ENCODE measurements at places on chromosomes 1 and 21. TPM values are rescaled to one million over a fixed set of nuclear protein-coding genes. Genes with fewer than 3 reads are reported as not detected.

Gene GORAB
- total RNA-seq = 27.6 TPM

- peak overlapping the region; percentile 87 for H3K27ac ChIP-seq
- no peak for DNase-seq
- peaks cover 15% of the 10 kb centered on the region for H3K4me1 ChIP-seq
- H3K4me3 ChIP-seq = peak overlapping the region; percentile 45
Observed at GRCh38 chr1:230868736-230869385, 540 bp upstream of the C1orf198 start.

- DNase-seq = no peak
- peaks cover 16% of the 10 kb centered on the region for H3K4me1 ChIP-seq
- no peak overlapping the region for H3K4me3 ChIP-seq
- no peaks in the 10 kb centered on the region for H3K36me3 ChIP-seq
- no peak overlapping the region for H3K27ac ChIP-seq
Observed at GRCh38 chr1:220966473-220966872, 87.2 kb downstream of the HLX start.

DNA sequence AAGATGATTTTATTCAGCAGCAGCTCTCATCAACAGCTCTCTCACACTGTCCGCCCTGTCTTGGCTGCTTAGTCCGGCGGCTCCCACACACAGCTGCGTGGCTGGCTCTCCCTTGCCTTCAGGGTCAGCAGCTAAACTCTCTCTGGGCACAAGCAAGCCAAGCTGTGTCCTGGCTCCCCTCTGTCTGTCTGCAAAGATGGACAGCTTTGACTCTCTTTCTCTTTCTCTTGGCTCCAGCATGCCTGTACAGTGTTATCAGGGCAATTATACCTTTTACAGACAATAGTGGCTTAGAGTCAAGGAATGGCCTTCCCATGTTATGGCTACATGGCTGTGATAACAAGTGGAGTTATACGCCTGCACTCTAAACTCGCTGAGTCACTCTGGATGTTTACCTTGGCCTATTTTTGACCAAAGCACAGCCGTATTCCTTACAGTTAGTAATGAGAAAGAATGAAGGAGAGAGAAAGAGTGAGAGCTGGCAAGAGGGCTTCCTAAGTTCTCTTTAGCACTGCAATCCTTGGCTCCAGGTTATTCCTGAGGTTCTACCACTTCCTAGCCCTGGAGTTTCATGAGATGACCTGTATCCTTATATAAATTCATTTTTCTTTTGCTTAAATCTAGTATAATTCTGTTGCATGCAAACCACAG lies 59.9 kb upstream of the ZSWIM5 start:
- peak overlapping the region; percentile 71 for H3K27ac ChIP-seq
- DNase-seq = peak; percentile 86
- H3K4me3 ChIP-seq = no peak overlapping the region
- H3K4me1 ChIP-seq = peaks cover 7% of the 10 kb centered on the region
- no peaks in the 10 kb centered on the region for H3K36me3 ChIP-seq

GRCh38 chr1:119878171-119878570 lies 18.1 kb downstream of the ADAM30 start:
- H3K27ac ChIP-seq = no peak overlapping the region
- no peaks in the 10 kb centered on the region for H3K27me3 ChIP-seq
- H3K4me1 ChIP-seq = no peaks in the 10 kb centered on the region
- DNase-seq = no peak
- H3K36me3 ChIP-seq = no peaks in the 10 kb centered on the region
- no peak overlapping the region for H3K4me3 ChIP-seq

Gene PLA2G2E
- not detected for total RNA-seq

Gene DENND2D
- total RNA-seq = 15.7 TPM

DNA sequence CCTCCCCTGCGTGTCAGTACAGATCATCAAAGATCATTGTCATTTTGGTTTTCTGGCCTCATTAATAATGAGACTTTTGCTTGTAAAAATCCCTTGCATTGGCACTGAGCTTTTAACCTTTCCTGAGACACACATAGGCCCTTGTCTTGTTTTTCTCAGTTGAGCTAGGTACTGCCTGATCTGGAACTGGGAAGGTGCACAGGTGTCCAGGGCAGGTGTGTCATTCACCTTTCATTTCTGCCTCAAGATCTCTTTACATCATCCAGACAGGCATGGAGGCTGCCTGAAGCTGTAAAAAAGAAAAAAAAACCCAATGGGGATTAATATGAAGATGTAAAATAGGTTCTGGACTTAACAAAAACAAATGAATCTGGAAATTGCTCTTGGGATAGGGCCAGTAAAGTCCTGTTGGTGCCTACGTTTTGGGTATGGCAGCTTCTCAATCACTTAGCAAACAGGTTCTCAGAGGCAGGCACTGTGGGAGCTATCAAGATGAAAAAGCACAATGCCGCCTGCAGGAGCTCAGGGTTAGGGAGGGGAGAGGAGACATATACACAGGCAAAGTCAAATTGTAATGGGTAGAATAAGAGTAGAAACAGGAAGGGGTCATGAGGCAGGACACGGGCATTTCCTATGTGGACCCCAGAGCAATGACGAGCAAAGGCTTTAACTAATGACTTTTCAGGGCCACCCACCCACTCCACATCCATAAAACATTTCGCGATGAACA lies 1.0 kb upstream of the KCNC4 start:
- peaks cover 2% of the 10 kb centered on the region for H3K4me1 ChIP-seq
- peaks cover 26% of the 10 kb centered on the region for H3K27me3 ChIP-seq

DNA sequence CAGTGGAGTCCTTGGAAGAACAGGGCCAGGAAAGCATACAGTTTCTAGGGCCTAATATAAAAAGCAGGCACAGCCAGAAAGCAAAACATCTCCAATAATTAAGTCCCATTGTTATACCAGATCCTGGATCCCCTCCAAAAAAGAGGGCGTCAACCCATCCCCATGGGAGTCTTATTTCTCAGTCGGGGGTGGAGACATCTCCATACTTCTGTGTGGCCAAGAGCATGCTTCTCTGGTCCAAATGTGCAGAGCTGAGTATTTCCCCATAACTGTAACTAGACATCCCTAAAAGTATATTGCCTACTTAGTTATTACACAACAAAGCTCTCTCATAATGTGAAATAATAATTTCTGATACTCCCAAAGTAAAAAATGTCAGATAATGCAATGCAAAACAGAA lies 104.2 kb upstream of the SOX13 start:
- no peak overlapping the region for H3K27ac ChIP-seq
- H3K4me3 ChIP-seq = no peak overlapping the region
- H3K36me3 ChIP-seq = no peaks in the 10 kb centered on the region
- H3K27me3 ChIP-seq = no peaks in the 10 kb centered on the region
- no peaks in the 10 kb centered on the region for H3K4me1 ChIP-seq

Gene COL11A1
- total RNA-seq = 0.26 TPM

- H3K27me3 ChIP-seq = peaks cover 2% of the 10 kb centered on the region
- H3K27ac ChIP-seq = no peak overlapping the region
- H3K4me1 ChIP-seq = peaks cover 6% of the 10 kb centered on the region
- no peak overlapping the region for H3K4me3 ChIP-seq
- DNase-seq = no peak
Observed at GRCh38 chr1:39500862-39501389, 9.5 kb downstream of the BMP8A start.

DNA sequence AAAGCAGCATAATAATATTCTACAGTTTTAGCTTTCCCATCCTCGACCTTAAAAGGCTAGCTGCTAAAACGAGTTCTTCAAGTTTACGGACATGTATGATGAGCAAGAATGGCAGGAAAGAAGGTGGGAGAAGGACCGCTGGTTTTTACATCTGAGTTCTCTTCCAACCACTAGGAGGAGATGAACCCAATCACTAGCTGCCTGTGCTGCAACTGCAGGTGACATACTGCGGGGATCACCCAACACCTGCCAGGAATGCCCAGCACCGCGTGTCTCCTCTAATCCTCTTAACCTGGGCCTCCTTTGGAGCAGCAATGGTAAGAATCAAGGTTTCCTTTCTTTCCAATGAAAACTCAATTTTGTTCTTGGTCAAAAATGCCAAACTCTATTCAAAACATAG lies 23.5 kb downstream of the TOR3A start:
- DNase-seq = peak; percentile 17
- H3K4me1 ChIP-seq = no peaks in the 10 kb centered on the region
- peaks cover 27% of the 10 kb centered on the region for H3K36me3 ChIP-seq
- H3K4me3 ChIP-seq = no peak overlapping the region
- H3K27ac ChIP-seq = no peak overlapping the region

- no peaks in the 10 kb centered on the region for H3K27me3 ChIP-seq
- H3K27ac ChIP-seq = no peak overlapping the region
- no peaks in the 10 kb centered on the region for H3K36me3 ChIP-seq
- DNase-seq = no peak
Observed at GRCh38 chr1:170204121-170204520, 58.4 kb downstream of the NTMT2 start.

DNA sequence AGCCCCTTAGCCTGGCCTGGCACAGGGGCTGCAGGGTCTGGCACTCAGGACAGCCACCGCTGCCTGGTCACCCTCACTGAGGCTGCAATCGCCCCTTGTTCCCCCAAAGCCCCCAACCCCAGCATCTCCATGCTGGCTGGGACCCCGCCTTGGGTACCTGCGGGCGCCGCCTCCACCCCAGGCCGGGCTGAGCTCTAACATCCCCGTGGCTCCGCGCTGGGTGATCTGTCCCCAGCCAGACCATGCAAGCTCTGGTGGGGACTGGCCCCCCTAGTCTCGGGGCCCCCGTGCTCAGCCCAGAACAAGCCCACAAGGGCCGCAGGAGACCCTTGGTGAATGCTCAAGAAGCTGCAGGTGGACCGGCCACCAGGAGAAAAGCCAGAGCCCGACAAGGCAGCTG lies 62.4 kb downstream of the MEGF6 start:
- H3K36me3 ChIP-seq = no peaks in the 10 kb centered on the region
- no peak overlapping the region for H3K27ac ChIP-seq
- peaks cover 15% of the 10 kb centered on the region for H3K4me1 ChIP-seq
- H3K27me3 ChIP-seq = no peaks in the 10 kb centered on the region

- no peak overlapping the region for H3K27ac ChIP-seq
- no peaks in the 10 kb centered on the region for H3K27me3 ChIP-seq
- H3K36me3 ChIP-seq = no peaks in the 10 kb centered on the region
Observed at GRCh38 chr1:183070234-183070922, 47.2 kb downstream of the LAMC1 start.

Gene HSPA13
- total RNA-seq = 51.1 TPM

Gene SPATA1
- 1.7 TPM for total RNA-seq

GRCh38 chr1:221845650-221846371 lies 103.9 kb upstream of the DUSP10 start:
- no peak overlapping the region for H3K27ac ChIP-seq
- peak; percentile 16 for DNase-seq
- peaks cover 3% of the 10 kb centered on the region for H3K4me1 ChIP-seq
- H3K36me3 ChIP-seq = no peaks in the 10 kb centered on the region
- no peaks in the 10 kb centered on the region for H3K27me3 ChIP-seq
- no peak overlapping the region for H3K4me3 ChIP-seq

- no peaks in the 10 kb centered on the region for H3K4me1 ChIP-seq
- peaks cover 5% of the 10 kb centered on the region for H3K27me3 ChIP-seq
- DNase-seq = no peak
- no peak overlapping the region for H3K27ac ChIP-seq
- no peaks in the 10 kb centered on the region for H3K36me3 ChIP-seq
- H3K4me3 ChIP-seq = no peak overlapping the region
Observed at GRCh38 chr1:112237983-112238545, 157.9 kb upstream of the CTTNBP2NL start.

- peak; percentile 52 for DNase-seq
- peak overlapping the region; percentile 95 for H3K27ac ChIP-seq
- H3K4me3 ChIP-seq = peak overlapping the region; percentile 75
- H3K27me3 ChIP-seq = no peaks in the 10 kb centered on the region
Observed at GRCh38 chr1:50976890-50977574, 7.0 kb downstream of the CDKN2C start.

DNA sequence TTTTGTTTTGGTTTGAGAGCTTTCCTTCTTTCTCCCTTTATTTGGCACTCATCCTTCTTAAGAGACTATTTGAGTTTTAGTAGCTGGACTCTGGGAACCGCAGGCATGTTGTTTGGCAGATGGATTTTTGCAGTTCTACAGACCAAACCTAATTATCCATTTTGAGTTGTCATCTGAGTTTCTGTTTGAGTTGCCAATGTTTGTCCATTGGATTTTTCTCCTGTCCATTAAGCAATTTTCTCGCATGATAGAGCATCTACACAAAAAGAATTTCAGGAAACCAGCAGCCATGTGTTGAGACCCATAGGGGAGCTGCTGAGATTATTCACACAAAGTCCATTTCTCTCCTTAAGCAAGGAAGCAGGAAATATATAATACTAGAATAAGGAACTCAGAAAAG lies 17.2 kb upstream of the CXADR start:
- no peak overlapping the region for H3K27ac ChIP-seq
- no peaks in the 10 kb centered on the region for H3K36me3 ChIP-seq
- DNase-seq = peak; percentile 92
- no peak overlapping the region for H3K4me3 ChIP-seq

Gene SERPINC1
- total RNA-seq = under 0.01 TPM

DNA sequence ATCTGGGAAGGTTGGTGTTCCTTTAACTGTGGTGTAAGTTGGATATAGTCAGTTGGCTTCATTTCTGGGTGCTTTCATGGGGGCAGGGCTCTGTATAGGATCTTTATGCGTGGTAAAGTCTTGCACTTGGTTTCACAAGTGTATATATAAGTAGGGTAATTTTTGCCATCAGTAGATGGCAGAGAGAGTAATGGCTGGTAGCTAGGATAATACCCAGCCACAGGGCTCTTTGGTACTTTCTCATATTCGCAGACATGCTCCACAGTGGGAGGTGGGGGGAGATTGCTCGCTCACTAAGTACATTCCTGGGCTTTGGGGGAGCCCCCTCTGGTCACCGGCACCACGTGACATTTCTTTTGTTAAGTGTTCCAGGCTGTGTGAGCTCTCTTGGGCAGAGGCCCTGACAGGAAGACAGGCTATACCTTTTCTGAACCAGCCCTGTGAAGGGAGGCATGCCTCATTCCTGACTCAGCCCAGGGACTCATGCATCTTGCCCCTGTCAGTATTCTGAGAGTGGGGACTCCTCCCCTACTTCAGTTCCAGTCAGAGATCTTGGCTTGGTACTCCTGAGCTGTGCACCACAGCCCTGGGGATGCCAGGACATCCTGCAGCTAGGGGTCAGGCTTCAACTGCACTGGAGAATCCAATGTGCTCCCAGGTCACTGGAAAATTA lies 37.6 kb downstream of the FCRL2 start:
- no peaks in the 10 kb centered on the region for H3K27me3 ChIP-seq
- DNase-seq = no peak
- no peaks in the 10 kb centered on the region for H3K4me1 ChIP-seq
- no peak overlapping the region for H3K27ac ChIP-seq
- no peak overlapping the region for H3K4me3 ChIP-seq
- no peaks in the 10 kb centered on the region for H3K36me3 ChIP-seq

DNA sequence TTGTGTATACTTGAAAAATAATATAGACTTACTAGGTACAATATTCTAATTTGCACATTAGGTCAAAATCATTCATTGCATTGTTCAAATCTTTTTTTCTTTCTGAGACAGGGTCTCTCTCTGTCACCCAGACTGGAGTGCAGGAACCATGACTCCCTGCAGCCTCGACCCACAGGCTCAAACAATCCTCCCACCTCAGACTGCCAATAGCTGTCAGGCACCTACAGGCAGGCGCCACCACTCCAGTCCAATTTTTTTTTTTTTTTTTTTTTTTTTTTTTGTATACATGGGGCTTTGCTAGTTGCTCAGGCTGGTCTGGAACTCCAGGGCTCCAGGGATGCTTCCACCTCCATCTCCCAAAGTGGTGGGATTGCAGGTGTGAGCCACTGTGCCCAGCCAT lies 656.9 kb downstream of the KCNT2 start:
- DNase-seq = no peak
- H3K4me3 ChIP-seq = no peak overlapping the region
- no peak overlapping the region for H3K27ac ChIP-seq
- H3K27me3 ChIP-seq = no peaks in the 10 kb centered on the region
- H3K36me3 ChIP-seq = no peaks in the 10 kb centered on the region
- H3K4me1 ChIP-seq = no peaks in the 10 kb centered on the region

- no peak overlapping the region for H3K4me3 ChIP-seq
- DNase-seq = no peak
- H3K4me1 ChIP-seq = no peaks in the 10 kb centered on the region
- no peak overlapping the region for H3K27ac ChIP-seq
Observed at GRCh38 chr1:45051005-45051772, 39.1 kb downstream of the UROD start.

All from fibroblast of lung (primary cell).